ENCODE measurements at places on chromosomes 6 and 20.

DNA sequence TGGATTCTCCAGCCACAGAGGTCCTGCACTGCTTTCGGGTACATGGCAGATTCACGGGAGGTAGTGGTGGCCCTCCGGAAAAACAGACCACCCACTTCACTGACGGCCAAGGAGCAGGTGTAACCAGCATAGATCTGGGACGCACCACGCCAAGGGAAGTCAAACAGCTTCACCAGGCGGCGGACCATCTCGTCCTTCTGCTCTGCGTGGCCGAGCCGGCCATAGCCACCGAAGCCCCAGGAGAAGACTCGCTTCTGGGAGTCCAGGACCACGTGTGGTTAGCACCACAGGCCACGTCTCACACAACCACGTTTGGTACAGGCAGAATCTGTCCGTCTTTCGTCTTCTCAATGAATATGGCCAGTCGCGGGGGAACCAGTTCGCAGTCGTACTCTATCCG lies 184.8 kb upstream of the COL21A1 start:
- no peak for DNase-seq

DNA sequence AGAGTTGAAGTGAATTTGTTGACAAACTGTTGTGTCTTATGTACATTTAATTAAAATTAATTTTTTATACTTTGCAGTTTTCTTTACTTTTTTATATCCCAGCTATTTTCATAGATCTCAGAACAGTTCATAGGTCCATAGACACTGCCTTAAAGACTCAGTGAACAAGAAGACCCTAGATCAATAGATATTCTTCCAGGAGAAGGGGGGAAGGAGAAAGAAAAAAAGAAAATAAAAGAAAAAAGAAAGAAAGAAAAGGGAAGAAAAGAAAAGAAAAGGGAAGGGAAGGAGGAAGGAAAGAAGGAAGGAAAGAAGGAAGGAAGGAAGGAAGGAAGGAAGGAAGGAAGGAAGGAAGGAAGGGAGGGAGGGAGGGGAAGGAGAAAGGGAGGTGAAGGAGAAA lies 130.8 kb downstream of the MAFB start:
- no peak for DNase-seq

- DNase-seq, result no peak
Measured at GRCh38 chr20:14000917-14001316, 5.6 kb downstream of the MACROD2 start.

- no peak for DNase-seq
Measured at GRCh38 chr6:40587240-40588069, at the start of gene LRFN2. LRFN2 (minus strand) TSS chr6:40587364.

- no peak for DNase-seq
Measured at GRCh38 chr6:162963861-162964260, 236.1 kb downstream of the PACRG start.

DNA sequence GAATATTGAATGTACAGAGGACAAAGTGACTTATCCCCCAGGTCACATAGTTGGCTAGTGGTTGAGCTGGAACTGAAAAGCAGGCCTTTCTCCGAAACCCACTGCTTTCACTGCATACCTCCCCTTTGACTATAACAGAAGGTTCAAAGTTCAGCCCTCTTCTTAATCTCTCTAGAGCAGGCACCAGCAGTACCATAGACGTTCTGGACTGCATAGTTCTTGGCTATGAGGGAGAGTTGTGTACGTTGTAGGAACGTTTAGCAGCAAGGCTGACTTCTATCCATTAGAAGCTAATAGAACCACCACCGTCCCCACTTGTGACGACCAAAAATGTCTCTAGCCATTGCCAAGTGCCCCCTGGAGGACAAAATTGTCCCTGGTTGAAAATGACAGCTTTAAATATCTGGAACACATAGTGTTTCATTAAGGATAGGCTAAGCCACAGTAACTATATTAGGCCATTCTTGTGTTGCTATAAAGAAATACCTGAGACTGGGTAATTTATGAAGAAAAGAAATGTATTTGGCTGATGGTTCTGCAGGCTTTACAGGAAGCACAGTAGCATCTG lies 123.8 kb upstream of the MTHFD1L start:
- no peak for DNase-seq

DNA sequence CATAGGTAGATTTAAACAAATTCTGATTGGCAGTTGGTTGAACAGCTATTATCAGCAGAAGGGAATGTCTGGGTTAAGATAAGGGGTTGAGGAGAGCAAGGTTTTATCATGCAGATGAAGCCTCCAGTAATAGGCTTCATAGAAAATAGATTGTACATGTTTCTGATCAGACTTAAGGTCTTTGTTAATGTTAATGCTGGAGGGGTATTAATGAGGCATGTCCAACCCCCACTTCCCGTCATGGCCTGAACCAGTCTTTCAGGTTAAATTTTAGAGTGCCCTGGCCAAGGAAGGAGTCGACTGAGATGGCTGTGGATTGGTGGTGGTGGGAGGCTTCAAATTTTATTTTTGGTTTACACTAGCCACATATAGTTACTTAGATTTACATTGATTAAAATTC lies 3.4 kb downstream of the CLPSL1 start:
- no peak for DNase-seq
